ENCODE measurements at places on chromosomes 7 and 10.

GRCh38 chr7:50427518-50427917, 22.6 kb downstream of the FIGNL1 start:
- no peak for DNase-seq

GRCh38 chr7:50685135-50686065, 97.3 kb downstream of the GRB10 start:
- no peak for DNase-seq

DNA sequence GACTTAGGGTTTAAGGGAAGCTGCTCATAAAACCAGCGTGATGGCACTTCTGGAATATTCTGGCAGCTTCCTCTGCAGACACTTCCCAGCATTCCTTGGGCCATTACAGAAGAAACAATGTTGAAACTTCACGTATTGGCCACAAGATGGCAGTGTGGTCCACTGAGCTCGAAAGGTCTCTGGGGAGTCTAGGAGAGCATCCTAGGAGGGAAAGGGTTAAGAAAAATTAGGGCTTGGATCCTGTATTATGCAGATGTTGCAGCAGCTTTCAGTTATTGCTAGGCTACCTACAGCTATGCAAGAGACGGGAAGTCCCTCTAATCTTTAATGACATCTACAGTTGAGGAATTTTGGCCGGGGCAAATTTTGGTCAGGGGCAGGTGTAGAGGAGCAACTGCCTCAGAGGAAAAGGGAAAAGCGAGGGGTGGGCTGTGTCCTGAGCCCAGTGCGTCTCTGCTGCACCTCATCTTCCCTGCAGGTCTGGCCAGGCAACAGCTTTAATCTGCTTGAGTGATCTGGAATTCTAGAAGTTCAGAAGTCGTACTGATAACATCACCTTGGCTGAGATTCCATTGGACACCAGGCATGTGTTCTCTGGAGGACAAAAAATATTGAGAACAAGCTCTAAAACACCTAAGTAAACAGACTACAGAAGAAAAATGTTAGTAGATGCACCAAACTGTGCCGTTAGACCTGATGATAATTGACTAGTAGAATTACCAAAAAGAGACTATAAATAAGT, 220.8 kb upstream of the PRSS58 start:
- DNase-seq: no peak

GRCh38 chr10:95415621-95416031, 124.8 kb upstream of the PDLIM1 start:
- no peak for DNase-seq

- DNase-seq: no peak
Measured at GRCh38 chr10:99555371-99555770, 22.6 kb downstream of the NKX2-3 start.

GRCh38 chr10:99526861-99527504, 5.8 kb upstream of the NKX2-3 start:
- DNase-seq: no peak

GRCh38 chr7:1080252-1080920, 7.5 kb upstream of the GPER1 start:
- DNase-seq: no peak

- DNase-seq: peak; percentile 4
Measured at GRCh38 chr10:116947841-116948529, 57.0 kb downstream of the SHTN1 start.

DNA sequence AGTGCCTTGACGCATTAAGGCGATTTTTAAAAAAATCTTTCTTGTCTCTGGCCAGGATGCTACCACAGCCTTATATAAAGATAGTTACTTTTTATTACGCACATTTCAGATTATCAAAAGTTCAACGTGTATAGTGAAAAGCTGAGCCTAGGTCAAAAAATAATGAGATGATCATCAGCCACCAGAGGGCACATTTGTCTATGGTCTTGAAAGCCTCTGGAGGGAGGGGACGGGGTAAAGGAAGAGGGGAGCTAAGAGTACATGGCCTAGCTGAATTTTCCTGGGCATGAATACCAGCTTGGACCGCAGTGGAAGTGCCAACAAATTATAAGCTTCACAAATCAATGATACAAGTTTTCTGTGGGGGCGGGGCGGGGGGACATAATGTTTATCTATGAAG, 285.9 kb upstream of the SMIM30 start:
- no peak for DNase-seq

- DNase-seq: no peak
Measured at GRCh38 chr10:58836991-58837575, 324.4 kb downstream of the BICC1 start.

DNA sequence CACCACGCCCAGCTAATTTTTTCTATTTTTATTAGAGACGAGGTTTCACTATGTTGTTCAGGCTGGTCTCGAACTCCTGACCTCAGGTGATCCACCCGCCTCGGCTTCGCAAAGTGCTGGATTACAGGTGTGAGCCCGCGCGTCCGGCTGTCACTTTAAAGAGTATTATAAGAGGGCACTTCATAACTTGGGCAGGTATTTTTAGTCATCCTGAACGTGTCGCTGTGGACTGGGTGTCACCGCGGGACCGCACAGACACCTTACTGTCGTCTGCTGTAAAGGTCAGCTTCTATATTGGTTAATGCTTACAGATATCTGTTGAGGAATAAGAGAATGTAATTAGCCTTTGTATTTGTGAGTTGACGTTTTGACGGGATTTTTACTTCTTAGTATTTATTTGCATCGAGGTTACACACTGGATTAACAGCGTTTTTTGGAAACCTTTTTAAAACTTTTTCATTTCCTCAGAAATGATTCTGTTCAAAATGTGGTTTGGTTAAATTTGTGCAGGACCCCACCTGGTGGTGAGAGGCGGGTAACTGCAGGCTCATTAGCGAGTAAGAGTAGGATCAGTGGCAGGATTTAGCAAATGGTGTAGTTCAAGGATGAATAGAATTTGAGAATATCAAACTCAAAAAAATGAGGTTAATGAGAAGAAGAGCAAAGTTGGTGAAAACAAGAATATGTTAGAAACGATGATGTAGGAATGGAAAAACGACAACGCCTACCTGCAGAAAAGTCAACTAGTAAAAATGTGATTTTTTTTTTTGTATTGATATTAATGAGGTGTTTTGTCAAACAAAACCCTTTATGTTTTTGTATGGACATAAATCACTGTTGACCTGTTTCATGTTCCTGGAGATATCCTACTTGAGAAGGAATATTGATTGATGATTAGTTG, 3.2 kb downstream of the DNAJB6 start:
- DNase-seq: peak; percentile 33

GRCh38 chr10:33055625-33056024, 97.6 kb upstream of the ITGB1 start:
- DNase-seq: no peak

GRCh38 chr10:126508535-126509040, 120.3 kb upstream of the ADAM12 start:
- no peak for DNase-seq

- no peak for DNase-seq
Measured at GRCh38 chr7:2553108-2553507, 2.2 kb downstream of the BRAT1 start.

All from skeletal muscle cell (primary cell).